ENCODE measurements at places on chromosomes 2 and 18.

DNA sequence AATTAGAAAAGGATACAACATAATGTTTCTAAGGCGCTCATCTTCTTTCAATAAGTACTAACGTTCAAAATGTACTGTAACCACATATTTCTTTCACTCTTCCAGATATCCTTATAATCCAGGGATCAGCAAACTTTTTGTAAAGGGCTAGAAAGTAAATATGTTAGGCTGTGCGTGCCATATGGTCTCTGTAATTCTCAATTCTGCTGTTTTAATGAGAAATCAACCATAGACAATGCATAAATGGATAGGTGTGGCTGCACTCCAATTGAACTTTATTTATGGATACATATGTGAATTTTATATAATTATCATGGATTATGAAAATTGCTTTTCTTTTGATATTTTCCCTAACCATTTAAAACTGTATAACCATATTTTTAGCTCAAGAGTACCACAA, 459.4 kb downstream of the EPHA4 start:
- DNase-seq = no peak

DNA sequence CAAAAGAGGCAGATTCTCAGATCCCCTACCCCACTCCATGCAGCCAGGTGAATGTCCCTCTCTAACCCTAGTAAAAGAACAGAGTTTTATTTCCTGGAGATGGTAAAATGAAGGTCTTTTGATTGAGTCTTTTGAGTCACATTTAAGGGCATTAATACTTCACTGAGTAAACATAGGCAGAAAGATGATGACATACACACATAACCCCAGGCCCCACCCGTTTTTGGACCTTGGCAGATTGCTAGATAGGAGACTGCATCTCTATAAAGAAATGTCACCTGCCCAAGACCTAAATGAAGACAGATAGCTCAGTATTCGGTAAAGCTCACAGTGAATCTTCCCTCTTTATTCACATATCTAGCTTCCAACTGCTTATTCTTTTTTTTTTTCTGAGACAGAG, 28.3 kb upstream of the PEX13 start:
- DNase-seq = no peak

GRCh38 chr2:198098918-198099317, 294.5 kb downstream of the PLCL1 start:
- no peak for DNase-seq

DNA sequence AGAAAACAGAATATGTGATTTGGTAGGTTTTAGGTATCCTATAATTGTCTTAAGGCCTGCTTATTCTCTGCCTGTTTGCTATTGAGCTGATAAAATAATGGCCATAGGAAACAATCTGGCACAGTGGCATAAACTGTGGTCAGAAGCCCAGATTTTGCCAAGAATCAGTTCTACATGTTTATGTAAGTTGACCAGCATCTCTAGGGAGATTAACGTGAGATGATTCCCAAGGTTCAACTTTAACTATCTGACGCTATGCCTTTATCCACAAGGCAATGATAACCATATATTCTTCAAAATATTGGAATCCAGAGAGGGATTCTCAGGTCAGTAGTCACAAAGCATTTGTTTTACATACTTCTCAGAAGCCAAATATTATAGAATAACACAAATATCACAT, 25.6 kb downstream of the AP1S3 start:
- DNase-seq = no peak

GRCh38 chr2:72278046-72278445, 130.4 kb upstream of the CYP26B1 start:
- DNase-seq = no peak

DNA sequence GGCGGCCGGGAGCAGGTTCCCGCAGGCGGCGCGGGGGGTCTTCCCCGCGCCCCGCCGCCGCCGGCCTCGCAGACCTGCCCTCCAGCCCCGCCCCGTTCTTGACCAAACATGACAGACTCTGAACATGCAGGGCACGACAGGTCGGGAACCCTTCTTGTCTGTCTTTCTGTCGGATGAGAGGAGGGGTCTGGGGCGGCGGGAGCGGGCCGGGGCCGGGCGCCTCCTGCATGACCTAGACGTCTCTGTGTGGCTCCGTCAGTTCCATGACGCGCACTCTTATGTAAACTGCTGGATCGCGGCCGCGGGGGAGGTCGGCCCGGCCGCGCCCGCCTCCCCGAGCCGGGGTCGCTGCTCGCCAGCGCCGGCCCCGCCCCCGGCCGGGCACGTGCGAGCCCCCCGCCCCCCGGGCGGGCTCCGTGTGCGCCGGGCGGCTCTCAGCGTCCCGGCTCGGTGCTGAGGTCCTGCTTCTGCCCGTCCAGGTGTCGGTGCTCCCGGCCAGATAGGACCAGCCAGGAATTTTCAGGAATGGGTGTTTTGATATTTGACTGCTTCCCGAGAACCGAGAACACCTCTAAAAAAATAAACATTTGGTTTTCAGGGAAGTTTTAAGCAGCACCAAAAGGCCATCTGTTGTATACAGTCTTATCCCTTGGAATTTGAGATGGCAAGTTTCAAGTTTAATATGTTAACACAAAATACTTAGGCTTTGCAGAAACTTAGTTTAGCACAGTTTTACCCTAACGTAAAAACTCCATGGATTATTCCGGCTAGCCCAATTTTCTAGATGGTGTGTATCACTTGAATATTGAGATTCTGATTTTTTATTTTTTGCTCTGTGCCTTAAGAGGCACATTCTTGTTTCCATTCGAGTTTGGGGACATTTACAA, 733 bp downstream of the ZC3H6 start:
- DNase-seq = peak; percentile 66

GRCh38 chr2:39779927-39780326, 869 bp upstream of the THUMPD2 start:
- DNase-seq = no peak

DNA sequence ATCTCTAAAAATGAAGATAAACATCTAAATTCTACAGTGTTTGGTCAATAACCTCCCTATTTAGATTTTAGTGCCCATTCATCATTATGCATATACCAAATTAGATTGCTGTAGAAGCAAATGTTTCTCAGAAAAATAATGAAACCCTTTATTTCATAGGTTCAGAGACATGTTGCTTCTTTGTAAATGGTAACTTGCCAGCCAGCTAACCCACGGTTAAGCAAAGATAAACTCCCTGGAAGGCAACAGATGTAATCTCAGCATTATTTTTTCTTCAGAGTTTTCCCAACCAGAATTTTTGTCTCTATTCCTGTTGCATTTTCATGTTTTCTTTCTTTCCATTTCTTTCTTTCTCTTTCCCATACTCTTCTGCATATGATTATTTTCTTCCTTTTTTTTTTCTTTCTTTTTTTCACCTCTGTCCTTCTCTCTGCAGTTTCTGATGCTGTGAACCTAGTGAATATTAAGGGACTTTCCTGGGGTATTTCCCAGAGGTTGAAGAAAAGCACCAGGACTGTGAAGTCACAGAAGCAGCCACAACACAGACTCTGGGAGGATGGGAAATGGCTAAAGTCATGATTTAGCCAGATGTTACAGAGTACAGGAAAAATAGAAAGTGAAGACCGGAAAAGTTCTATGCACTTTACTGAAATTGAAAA, 50.0 kb upstream of the DSG1 start:
- DNase-seq = no peak

GRCh38 chr18:10017043-10017442, 103.2 kb downstream of the VAPA start:
- no peak for DNase-seq

GRCh38 chr2:147223119-147223518, 621.7 kb upstream of the ACVR2A start:
- no peak for DNase-seq

GRCh38 chr2:202122163-202122540, 49.1 kb downstream of the KIAA2012 start:
- DNase-seq = no peak

GRCh38 chr2:48496849-48497248, 33.1 kb upstream of the STON1 start:
- no peak for DNase-seq

Data from activated T-helper 1 cell treated with anti-CD3 and anti-CD28 coated beads, Interleukin-2, amount 50 U/mL, for 16 hours (primary cell).